ENCODE measurements at places on chromosomes 2 and 18.

DNA sequence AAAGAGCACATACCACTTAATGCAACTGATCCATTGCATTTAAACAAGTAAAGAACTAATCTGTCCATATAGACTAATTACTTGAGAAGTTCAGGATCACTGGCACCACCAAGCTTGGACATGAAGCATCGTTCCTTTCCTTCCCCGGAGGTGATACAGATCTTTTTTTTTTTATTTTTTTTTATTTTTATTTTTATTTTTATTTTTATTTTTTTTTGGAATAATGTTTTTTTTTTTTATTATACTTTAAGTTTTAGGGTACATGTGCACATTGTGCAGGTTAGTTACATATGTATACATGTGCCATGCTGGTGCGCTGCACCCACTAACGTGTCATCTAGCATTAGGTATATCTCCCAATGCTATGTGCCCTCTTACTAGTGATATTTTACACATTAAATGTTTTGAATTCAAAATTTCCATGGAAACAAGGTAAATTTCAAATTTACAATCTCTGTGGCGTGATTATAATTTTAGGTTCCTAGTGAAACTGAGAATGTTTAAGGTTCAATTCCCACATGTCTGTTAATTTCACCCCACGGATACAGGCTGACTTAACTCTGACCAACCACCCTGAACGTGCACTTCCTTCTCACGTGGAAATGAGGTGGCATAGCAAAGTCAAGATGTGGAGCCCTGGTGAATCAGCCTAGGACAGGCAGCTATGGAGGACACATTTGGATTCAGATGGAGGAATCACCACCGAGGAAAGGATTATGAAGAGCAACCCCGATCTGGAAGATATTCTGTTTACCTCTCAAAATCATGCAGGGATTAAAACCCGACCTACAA is 101.6 kb upstream of the THOC1 start:
- peak; percentile 56 for DNase-seq

DNA sequence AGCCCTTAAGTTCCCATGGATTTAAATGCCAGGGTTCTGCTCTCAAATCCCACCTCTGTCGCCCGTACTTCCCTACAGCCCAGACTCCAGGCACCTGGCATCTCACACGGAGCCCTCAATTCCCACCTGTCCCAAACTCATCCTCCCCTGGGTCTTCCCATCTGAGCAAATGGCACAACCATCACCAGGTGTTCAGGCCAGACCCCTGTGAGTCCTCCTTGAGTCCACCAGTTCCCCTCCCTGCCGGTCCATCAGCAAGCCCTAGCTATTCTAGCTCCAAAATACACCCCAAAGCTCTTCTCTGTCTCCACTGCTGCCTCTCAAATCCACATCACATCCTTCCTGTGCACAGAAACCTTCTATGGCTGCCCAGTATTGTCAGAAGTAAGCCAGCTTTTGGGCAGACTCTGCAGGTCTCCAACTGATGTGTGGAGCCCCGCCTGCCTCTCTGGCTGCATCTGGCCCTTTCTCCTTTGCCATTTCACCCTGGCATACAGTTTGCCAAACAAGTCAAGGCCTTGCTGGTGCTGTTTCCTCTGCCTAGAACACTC is 67.7 kb downstream of the DNMT3A start:
- no peak for DNase-seq

DNA sequence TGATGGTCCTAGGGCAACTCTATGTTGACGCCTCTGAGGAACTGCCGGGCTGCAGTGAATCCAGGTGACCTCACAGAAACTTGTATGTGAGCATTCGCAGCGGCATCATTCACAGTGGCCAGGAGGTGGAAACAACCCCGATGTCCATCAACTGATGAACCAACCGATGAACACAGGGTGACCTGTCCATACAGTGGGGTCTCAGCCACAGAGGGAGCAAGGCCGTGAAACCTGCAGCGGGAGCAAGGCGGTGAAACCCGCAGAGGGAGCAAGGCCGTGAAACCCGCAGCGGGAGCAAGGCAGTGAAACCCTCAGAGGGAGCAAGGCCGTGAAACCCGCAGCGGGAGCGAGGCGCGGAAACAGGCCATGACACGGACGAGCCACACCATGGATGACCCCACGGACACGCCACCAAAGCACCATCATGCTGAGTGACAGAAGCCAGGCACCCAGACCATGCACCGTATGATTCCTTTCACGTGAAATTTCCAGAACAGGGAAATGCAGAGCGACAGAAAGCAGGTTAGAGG is 63.0 kb downstream of the PARD6G start:
- DNase-seq: no peak

GRCh38 chr2:39657287-39657937 is 8.3 kb upstream of the TMEM178A start:
- no peak for DNase-seq

DNA sequence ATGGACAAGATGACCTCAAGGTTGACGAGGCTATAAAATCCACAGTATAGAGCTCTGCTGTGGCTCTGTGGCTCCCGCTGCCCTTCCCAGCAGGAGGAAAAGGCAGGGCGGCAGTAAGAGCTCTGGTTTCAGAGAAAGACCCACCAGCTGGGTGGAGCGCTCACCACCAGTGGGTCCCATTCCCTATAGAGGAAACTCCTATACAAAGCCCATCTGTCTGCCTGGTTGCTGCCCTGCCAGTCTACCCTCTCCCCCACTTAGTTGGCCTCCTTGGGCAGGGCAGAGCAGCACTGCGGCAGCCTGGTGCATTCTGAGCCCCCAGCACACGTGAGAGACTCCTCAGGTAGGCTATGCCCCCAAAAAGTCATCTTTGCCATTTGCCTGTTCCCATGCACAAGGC is 26.5 kb downstream of the TNS1 start:
- no peak for DNase-seq

GRCh38 chr2:167752734-167753133 is 494.7 kb downstream of the STK39 start:
- no peak for DNase-seq

GRCh38 chr2:3138621-3139020 is 239.0 kb downstream of the EIPR1 start:
- DNase-seq: no peak

- DNase-seq: no peak
Observed at GRCh38 chr2:212387146-212387545, 151.5 kb downstream of the ERBB4 start.

DNA sequence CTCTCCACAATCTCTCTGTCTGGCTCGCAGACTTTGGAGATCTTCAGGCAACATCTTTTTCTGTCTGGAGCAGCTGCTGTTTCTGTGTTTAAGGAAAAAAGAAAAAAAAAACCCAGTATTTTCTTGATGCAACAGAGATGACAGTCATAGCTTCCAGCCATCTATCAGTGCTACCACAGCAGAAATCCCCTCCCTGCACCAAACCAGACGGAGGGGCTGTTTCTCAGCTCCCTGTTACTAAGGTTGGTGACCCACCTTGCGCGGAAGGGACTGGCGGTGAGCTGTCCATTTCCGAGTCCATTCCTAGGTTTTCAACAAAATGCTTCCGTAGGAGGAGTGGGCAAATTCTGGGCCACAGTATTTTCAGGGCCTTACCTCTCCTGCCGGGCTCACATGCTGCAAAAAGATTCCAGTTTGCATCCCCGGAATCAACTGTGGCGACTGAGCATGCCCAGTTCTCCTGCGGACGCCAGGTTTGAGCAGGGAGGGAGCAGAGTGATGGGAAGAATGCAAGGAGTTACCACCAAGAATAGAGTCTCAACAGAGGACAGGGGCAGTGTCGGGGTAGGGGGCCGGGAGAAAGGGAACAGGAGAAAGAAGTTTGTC is 1.2 kb downstream of the SLC4A10 start:
- no peak for DNase-seq

- DNase-seq: no peak
Observed at GRCh38 chr2:174760845-174761473, 3.3 kb downstream of the CHRNA1 start.

DNA sequence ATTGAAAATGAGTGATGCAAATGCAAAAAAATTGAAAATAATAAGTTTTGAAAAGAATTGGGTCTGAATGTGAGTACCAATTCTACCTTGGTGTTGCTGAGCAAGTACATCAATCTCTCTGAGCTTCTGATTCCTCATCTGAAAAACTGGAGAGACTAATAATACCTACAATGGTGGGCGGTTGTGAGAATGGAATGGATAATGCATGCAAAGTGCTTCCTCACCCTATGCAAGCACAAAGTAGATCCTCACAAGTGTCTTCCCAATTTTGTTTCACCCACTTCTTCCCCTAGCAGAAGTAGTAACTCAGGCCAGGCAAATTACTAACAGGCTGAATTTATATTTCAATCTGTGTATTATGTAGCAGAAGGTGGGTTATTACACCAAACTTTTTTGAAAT is 191.7 kb upstream of the PIK3C3 start:
- DNase-seq: no peak

Data from inflammatory macrophage treated with lipopolysaccharide for 4 hours (primary cell).